ENCODE measurements at places on chromosomes 11 and 22.

DNA sequence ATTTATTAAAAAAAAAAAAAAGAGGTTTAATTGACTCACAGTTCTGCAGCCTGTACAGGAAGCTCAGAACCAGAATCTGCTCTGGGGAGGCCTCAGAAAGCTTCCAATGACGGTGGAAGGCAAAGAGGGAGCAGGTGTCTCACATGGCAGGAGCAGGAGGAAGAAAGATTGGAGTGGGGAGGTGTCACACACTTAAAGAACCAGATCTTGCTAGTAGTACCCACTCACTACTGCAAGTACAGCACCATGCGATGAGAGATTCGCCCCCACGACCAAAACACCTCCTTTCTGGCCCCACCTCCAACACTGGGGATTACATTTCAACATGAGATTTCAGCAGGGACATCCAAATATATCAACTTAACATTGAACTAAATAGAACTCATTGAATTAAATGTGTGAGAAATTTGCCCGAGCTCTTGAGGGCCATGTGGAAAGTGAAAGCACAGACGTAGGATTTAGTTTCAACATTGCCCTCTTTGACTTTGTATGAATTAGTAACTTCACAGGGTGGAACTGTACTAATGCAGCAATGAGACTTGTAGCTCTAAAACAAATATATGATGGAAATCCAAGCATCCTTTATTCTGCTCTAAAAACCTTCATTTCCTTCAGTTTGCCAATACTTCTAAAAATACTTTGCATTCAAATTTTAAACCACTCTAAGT is 628.2 kb downstream of the FAM181B start:
- DNase-seq = no peak

GRCh38 chr11:73866095-73866579 is 10.5 kb downstream of the COA4 start:
- DNase-seq = no peak

- DNase-seq = no peak
Measured at GRCh38 chr11:66090288-66090687, 20.2 kb downstream of the PACS1 start.

GRCh38 chr11:19912958-19913892 is 200.6 kb downstream of the NAV2 start:
- DNase-seq = no peak

DNA sequence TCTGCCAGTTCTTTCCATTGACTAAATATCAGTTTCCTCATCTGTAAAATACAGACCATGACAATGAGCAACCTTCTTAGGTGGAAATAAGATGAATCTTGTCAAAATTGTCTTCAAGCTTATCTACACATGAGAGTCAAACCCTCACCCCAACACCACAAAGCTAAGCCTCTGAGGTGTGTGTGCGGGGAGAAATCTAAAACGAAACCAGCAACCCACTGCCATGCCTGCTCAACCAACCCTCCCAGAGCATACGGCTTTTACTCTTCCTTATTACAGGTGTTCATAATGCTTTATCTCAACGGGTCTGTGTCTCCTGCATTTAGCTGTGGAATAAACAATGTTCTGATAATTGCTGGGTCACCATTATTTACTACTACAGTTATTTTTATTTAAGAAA is 235.4 kb downstream of the KIRREL3 start:
- DNase-seq = no peak

GRCh38 chr11:64906314-64906635 is 10.7 kb downstream of the ATG2A start:
- no peak for DNase-seq

DNA sequence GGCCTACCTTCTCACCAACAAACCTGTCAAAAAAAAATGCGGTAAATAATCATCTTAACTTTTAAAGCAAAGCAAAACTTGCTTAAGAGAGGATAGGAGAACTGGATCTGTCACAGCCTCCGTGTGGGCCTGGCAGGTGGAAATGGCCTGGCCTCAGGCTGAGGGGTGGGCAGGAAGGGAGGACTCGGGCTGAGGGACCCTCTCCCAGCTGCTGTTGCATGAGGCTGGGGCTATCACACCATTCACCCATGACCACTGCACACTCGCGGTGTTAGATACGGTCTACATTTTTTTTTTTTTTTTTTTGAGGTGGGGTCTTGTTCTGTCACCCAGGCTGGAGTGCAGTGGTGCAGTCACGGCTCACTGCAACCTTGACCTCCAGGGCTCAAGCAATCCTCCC is 24.5 kb downstream of the ARHGAP1 start:
- DNase-seq = no peak

- DNase-seq = no peak
Measured at GRCh38 chr11:12282676-12283075, 94.7 kb upstream of the PARVA start.

GRCh38 chr11:118618991-118619375 is 11.6 kb downstream of the PHLDB1 start:
- DNase-seq = no peak
